ENCODE measurements at places on chromosomes 5 and 9. TPM values are rescaled to one million over a fixed set of nuclear protein-coding genes. Genes with fewer than 3 reads are reported as not detected.

Gene HTR1A
- total RNA-seq = not detected

Gene SPATA31C1
- total RNA-seq = not detected

Gene PCDHA2
- not detected for total RNA-seq

Gene ELAVL2
- total RNA-seq = not detected

Gene TMEM174
- total RNA-seq = not detected

Gene SMARCA2
- total RNA-seq = 168 TPM

Gene HTR4
- not detected for total RNA-seq

Gene NUTM2F
- total RNA-seq = not detected

Gene PCDHA12
- total RNA-seq = not detected

Gene FAM169A
- 5.8 TPM for total RNA-seq

DNA sequence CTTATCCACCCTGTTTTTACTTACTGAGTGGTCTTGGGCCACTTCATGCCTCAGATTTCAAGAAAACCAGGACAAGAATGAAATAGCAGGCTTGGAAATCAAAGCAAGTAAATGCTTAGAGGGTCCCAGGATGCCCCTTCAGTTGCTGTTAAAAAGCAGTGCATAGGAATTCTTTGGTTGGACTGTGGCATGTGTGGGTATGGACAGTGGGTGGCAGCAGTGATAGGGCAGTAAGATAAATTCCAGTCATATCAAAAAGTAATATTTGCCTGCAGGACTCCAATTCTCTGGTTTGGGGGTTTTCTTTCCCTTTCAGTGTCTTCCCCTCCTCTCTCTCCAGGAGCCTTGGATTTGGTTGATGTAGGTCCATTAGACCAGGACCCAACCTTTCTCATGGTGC is 306.7 kb upstream of the CLINT1 start:
- DNase-seq = no peak
- no peaks in the 10 kb centered on the region for H3K4me1 ChIP-seq
- H3K36me3 ChIP-seq = no peaks in the 10 kb centered on the region

DNA sequence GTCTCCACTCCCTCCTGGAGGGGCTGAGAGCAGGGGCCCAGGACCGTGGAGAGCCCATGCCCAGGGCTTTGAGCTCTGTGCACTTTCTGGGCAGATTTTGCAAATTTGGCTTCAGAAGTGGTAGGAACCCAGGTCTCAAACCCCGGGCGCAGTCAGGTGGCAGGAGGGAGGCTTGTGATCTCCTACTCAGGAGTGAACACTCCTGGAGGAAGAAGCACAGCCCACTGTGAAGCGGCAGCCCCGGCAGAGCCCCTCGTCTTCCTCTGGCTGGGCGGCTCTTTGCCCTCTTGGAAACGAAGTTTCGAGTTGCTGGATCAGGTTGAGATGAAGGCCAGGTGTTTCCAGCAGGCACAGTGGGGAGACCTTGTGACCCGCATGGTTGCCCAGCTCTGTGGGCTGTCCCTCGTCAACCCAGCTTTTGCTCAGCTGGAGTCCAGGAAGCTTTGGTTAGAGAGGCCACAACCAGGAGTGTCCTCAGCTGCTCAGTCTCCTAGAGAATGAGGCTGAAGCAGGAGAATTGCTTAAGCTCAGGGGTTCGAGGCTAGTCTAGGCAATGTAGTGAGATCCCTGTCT is 48.5 kb downstream of the WNK2 start:
- no peak overlapping the region for H3K4me3 ChIP-seq
- no peak overlapping the region for H3K27ac ChIP-seq
- peaks cover 18% of the 10 kb centered on the region for H3K4me1 ChIP-seq
- peaks cover 5% of the 10 kb centered on the region for H3K36me3 ChIP-seq

DNA sequence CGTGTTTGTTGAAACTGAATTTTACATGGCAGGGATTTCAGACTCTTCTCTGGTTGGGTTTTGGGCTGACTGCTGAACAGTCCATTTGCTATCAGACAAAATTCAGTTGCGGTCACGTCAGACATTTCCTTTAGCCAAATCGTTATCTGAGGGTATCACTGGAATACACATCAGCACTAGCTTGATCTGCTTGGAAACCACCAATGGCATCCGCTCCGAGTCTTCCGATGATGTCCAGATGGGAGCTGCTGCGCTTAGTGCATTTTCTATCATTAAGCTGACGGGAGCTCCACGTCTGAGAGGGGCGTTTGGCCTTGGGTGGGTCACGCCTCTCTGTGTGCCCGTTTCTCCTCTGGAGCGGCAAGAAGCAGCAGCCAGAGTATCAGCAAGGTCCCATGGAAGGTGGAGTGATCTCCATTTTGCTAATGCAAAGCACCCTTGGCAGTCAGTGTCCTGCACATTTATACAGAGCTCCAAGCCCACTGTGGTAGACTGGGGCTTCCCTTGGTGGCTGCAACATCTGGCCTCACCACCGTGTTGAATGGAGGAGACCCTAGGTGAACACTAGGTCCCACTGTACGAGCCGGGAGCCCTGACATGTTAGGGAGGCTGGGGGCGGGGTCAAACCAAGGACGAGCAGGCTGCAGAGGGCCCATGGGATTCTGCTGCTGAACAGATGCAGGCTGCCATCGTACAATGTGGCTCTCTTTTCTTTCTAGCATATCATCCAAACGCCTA is 134.6 kb upstream of the PHYKPL start:
- H3K4me3 ChIP-seq = no peak overlapping the region
- H3K27me3 ChIP-seq = no peaks in the 10 kb centered on the region

DNA sequence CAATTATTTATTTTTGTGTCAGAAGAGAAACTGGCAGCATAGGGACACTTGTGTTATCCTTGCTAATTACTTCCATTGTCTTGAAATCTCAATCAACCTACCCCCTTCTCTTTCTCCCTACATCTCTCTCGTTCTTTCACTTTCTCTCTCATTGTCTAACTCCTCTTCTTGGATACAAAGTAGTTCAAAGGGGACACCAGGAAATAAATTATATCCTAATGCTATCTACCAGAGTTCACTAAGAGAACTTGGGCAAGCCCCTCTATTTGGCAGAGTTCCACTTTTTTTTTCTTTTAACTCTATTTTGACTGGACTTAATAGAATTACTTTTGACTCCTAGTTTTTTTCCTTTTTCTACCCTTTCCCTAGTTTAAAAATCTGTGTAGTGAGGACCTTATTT is 102.2 kb downstream of the MEF2C start:
- no peak for DNase-seq
- H3K4me1 ChIP-seq = no peaks in the 10 kb centered on the region
- no peak overlapping the region for H3K4me3 ChIP-seq
- no peak overlapping the region for H3K27ac ChIP-seq
- H3K36me3 ChIP-seq = no peaks in the 10 kb centered on the region

DNA sequence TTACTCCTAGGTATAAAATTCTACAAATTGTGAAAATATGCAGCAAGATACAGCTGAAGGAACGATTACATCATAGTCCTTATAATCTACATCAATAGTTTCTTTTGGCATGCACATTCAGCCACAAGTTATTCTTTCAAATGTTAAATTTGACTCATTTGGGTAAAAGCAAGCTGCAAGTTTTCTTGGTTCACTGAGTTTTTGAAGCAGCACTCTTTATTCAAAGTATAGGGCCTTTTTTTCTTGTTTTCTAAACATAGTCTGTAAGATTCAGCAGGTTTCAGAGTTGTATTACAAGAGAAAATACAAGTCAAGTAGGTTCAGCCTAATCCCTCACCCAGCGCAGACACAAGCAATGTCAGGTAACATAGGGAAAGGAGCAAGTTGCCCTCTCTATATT is 981.5 kb downstream of the PTPRD start:
- H3K27me3 ChIP-seq = no peaks in the 10 kb centered on the region
- no peaks in the 10 kb centered on the region for H3K4me1 ChIP-seq
- no peak overlapping the region for H3K4me3 ChIP-seq
- no peak overlapping the region for H3K27ac ChIP-seq
- DNase-seq = no peak

GRCh38 chr9:132945186-132946130 is 1.0 kb upstream of the TSC1 start:
- no peaks in the 10 kb centered on the region for H3K27me3 ChIP-seq
- peaks cover 2% of the 10 kb centered on the region for H3K36me3 ChIP-seq
- peak overlapping the region; percentile 95 for H3K4me3 ChIP-seq
- peak overlapping the region; percentile 99 for H3K27ac ChIP-seq
- peaks cover 22% of the 10 kb centered on the region for H3K4me1 ChIP-seq

DNA sequence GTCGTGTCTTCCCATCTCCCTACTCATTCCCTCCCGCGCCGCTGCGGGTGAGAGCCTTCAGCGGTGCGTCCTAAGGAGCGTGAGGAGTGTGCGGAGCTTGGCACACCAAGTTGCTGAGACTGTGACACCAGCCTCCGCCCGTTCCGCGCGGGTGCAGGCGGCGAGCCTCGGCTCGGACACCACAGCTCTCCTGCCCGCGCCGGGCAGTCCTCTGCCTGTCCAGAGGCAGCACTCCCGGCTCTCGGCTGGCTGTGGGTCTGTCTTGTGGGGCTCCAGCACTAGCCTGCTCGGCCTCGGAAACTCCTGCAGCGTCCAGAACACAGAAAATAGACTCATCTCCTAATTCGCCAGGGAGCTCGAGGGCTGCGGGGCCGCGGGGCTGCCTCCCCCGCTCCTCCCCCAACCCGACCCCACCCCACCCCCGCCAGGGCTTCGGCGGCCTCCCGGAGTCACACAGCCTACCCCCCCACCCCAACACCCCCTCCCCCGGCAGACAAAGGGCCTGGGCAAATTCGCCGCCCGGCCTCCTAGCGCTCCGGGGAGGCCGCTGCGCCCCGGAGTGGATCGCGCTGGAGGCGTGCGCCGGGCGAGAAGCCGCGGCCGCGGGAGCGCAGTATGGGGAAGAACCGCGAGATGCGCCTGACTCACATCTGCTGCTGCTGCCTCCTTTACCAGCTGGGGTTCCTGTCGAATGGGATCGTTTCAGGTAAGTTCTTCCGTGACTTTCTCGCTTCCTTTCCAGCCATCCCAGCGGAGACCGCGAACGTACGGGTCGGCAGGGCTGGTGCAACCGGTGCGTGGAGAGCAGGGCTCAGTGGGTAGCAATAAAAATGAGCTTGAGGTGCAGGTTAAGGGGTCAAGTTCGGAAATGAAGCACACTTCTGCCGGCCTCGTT is at the start of gene ADAMTS19:
ADAMTS19 (plus strand) TSS at position 522 of the 895 bp plus-strand sequence; CDS start at position 616, 94 bp downstream.
- peaks cover 12% of the 10 kb centered on the region for H3K4me1 ChIP-seq
- H3K27ac ChIP-seq = no peak within 1 kb of the TSS
- H3K27me3 ChIP-seq = peaks cover 53% of the 10 kb centered on the region
- peaks cover 2% of the 10 kb centered on the region for H3K36me3 ChIP-seq
- DNase-seq = no peak

DNA sequence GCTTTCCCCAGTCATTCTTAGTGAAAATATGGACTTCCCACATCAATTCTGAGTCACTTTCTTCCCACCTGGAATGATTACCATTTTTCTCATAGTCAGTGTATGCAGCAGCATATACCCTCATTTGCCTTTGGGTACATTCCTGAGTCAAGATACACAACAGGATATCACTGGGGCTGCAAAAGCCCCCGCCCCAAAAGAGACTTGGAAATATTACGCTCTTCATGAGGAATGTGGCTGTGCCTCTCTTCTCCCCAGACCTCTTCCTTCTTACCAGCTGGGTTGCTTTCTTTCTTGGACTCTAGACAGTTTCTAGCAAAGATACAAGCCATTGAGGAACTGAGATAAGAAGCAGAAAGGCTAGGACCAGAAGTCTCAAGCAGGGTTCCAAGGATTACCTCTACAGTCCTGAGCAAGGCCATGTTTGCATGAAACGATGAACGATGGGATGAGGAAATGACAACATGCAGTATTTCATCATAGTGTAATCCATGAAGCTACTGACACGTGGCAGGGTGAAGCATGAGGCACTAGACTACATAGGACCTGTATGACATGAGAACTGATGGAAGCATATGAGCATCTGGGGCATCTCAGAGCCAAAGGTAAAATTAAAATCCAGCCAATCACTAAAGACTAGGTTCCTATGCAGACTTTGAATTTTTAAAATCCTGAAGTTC is 218.1 kb downstream of the RAB3C start:
- H3K4me1 ChIP-seq = no peaks in the 10 kb centered on the region
- no peaks in the 10 kb centered on the region for H3K36me3 ChIP-seq
- H3K27me3 ChIP-seq = peaks cover 15% of the 10 kb centered on the region
- no peak overlapping the region for H3K27ac ChIP-seq
- H3K4me3 ChIP-seq = no peak overlapping the region
- DNase-seq = no peak

- no peaks in the 10 kb centered on the region for H3K27me3 ChIP-seq
- H3K4me1 ChIP-seq = peaks cover 14% of the 10 kb centered on the region
- no peak for DNase-seq
Measured at GRCh38 chr9:77917800-77918199, 113.8 kb downstream of the GNAQ start.

GRCh38 chr9:137198051-137198901 is 2.3 kb downstream of the TPRN start:
- H3K27ac ChIP-seq = no peak overlapping the region
- DNase-seq = no peak
- peaks cover 20% of the 10 kb centered on the region for H3K4me1 ChIP-seq
- H3K36me3 ChIP-seq = no peaks in the 10 kb centered on the region

DNA sequence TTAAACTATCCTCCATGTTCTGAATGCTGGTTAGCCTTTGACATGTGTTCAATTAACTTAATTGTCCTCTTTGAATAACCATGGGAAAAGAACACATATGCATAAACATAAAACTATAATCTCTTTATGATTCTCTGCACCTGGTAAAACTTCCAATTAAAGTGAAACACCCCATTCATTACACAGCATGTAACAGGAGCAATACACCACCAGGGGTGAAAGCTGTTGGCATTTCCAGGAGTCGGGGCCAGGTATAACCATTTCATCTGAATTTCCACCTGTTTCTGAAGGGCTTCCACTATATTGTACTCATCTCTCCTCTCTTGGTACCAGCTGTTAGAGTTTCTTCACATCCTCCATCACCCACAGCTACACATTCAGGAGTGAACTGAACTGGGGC is 303.8 kb downstream of the EDIL3 start:
- no peak overlapping the region for H3K27ac ChIP-seq
- no peaks in the 10 kb centered on the region for H3K27me3 ChIP-seq
- H3K36me3 ChIP-seq = no peaks in the 10 kb centered on the region
- DNase-seq = no peak
- no peak overlapping the region for H3K4me3 ChIP-seq

GRCh38 chr5:113095831-113096230 is 119.2 kb downstream of the DCP2 start:
- no peak overlapping the region for H3K4me3 ChIP-seq
- no peaks in the 10 kb centered on the region for H3K36me3 ChIP-seq
- H3K4me1 ChIP-seq = no peaks in the 10 kb centered on the region
- DNase-seq = no peak
- H3K27ac ChIP-seq = no peak overlapping the region

DNA sequence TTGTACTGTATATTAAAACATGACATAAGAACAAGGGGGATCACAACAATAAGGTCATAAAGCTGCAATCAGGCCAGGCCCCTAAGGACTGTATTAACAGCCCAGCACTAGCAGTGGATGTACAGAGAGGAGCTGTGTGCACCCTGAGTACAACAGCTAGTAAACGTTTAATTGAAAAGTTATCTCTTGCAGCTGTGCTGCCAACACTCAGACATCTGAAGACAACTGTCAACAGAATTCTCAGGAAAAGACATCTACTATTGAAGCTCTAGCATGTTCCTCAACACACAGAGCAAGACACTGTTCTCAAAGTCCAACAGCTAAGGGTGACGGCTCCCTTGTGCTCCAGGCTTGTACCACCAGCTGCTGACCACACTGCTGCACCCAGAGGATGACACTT is 199.6 kb downstream of the DCP2 start:
- H3K36me3 ChIP-seq = no peaks in the 10 kb centered on the region
- H3K4me1 ChIP-seq = no peaks in the 10 kb centered on the region
- no peak overlapping the region for H3K4me3 ChIP-seq
- DNase-seq = no peak
- peaks cover 10% of the 10 kb centered on the region for H3K27me3 ChIP-seq
- H3K27ac ChIP-seq = no peak overlapping the region
